Stimulated activated CD8-positive, alpha-beta memory T cell treated with anti-CD3 and anti-CD28 coated beads, Interleukin-4, amount 100 ng/mL, for 1 hour (primary cell): ENCODE measurements at places on chromosomes 5 and 9.

GRCh38 chr5:134918861-134919260 is 13.9 kb downstream of the PCBD2 start:
- no peak for DNase-seq

DNA sequence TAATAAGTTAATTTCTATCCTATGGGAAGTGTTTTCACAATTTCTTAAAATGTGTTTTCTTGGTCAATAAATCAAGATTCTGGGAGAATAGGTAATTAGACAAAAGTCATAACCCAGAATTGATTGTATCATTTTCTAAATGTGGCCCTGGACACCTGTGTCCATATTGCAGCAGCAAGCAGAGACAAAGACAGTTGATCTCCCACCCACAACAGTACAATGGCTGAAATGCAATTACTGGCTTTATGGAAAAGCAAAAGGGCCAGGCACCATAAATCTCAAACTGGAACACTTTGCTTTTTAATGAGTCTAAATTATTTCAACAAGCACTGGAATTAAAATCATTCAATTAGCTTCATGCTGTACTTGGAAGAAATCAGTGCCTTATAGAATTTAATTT is 157.2 kb downstream of the ESM1 start:
- DNase-seq = no peak

DNA sequence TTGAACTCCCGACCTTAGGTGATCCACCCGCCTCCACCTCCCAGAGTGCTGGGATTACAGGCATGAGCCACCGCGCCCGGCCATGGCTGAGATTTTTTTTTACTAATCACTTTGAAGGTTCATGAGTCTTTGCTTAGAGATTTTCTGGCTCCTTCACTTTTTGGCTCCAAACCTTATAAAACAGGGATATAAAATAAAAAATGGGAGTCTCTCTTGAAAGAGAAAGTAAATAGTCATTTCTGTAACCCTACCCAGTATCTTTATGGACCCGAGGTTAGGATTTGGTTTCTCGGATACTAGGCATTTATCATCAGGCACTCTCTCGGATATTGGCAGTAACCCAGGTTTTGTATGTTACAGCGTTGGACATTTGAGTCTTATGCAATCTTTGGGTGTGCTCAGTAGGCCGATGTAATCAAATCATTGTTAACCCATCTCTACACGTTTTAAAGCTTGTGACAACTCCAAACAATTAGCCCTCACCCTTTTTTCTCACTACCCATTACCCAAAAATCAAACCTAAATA is 25.3 kb downstream of the STXBP1 start:
- DNase-seq = no peak

- no peak for DNase-seq
These were observed 49.7 kb downstream of the ACTBL2 start for GRCh38 chr5:57432876-57433275.

- no peak for DNase-seq
These were observed 222.1 kb downstream of the HSPA4 start for GRCh38 chr5:133273661-133274596.

DNA sequence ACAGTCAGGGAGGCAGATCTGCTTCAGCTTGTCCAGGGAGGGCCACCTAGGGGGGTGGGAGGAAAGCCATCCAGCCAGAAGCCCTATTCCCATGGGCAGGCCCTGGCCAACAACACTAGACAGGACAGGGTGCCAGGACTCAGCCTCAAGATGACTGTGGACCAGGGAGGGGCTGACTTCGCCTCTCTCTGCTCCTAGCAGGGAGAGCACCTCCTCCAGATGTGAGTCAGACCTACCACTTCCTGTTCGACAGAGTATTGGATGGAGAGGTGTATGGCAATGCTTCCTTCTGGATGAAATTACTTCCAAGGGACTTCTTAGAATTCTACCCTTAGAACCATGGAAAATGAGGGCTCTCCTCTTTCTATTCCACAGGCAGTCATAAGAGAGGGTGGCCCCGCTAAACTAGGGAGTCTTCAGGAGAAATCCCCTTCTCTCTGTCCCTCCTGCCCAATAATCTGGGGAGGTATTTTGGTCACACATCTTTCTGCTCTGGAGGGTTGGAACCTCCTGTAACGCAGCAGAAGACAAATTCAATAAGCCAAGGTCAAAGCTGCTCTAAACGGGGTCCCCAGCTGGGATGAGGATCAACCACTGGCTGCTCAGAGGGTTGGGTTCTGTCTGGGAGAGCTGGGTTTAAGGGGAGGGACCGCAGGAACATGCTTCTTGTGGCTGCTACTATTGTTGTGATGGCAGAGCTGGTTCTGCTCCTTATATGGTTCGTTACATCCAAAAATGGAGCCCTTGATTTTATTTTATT is 23.2 kb upstream of the RCL1 start:
- no peak for DNase-seq

DNA sequence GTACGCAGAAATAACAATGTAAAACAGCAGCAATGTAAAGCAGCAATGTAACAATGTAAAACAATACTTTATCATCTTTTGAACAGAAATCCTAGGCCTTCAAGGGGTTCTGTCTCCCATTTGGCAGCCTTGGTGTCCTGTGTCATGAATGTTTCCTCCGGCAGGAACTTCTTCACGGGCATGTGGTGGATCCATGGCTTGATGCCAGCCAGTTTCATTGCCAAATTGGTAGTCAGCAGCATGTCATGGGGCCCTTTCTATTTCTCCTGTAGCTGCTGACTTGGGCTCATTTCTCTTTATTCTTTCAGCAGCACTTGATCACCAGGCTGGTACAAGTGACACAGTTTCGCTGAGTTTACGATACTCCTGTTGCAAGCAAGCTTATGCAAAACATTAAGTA is 275.3 kb downstream of the HTR1A start:
- no peak for DNase-seq

DNA sequence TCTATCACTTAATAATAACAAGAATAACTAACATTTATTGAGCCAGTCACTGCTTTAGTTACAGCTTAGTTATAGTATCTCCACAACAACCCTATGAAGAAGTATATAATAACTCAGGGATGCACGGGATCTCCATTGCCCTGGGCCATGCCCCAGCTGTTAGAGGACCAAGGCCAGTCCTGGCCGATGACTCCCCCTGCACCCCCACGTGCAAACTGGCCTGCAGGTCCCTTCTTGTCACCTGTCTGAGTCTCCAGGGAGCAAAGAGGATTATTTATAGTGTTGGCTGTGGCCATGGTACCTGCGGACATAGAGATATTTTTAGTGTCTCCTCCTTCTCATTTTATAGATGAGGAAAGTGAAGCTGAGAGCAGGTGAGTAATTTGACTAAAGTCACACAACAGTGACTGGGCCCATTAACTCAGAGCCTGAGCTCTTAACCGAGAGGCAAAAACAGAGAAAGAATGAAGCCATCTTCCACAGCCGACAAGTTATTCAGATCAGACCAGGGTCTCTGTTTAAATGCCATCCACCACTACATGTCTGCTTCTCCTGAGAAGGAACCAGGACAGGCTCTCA is 94.4 kb downstream of the TMEM215 start:
- no peak for DNase-seq

- DNase-seq = no peak
These were observed 716 bp downstream of the PROB1 start for GRCh38 chr5:139394123-139394653.
